ENCODE measurements at places on chromosomes 7 and 10.

GRCh38 chr10:52578871-52579405 lies 193.6 kb downstream of the MBL2 start:
- DNase-seq = no peak

- no peak for DNase-seq
Observed at GRCh38 chr7:129664029-129665012, 52.8 kb downstream of the NRF1 start.

DNA sequence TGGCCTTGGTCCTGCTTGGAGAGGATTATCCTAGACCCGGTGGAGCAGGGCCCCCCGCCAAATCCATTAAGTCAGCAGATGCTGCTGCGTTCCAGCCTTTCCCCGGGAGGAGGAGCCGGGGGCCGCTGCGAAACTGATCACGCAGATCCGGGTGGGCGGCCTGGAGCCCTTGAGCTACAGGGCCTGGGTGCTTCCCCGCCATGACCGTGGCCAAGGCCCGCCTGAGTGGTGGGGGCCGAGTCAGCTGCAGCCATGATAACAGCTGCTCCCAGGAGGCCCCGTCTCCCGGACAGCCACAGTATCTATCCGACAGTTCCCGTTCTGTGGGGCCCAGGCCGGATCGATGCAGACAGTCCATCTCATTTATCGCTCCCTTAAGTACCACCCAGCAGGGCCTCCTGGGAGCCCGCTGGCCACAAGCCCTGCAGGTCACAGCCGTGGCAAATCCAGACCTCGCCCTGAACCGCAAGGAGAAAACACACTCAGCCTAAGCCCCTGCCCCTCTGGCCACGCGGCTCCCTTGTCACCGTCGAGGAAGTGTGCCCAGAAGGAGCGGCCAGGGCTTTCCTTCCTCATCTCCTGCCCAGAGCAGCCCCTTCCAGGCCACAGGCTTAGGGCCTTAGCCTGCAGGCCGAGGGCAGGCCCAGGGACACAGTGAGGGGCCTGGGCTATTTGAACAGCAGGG lies 34.4 kb upstream of the SLC29A4 start:
- no peak for DNase-seq

- no peak for DNase-seq
Observed at GRCh38 chr7:141704741-141705140, 2.8 kb upstream of the DENND11 start.

GRCh38 chr7:73316521-73316920 lies 7.9 kb upstream of the NSUN5 start:
- no peak for DNase-seq

- DNase-seq = no peak
Observed at GRCh38 chr7:157488966-157489365, 152.2 kb downstream of the DNAJB6 start.

DNA sequence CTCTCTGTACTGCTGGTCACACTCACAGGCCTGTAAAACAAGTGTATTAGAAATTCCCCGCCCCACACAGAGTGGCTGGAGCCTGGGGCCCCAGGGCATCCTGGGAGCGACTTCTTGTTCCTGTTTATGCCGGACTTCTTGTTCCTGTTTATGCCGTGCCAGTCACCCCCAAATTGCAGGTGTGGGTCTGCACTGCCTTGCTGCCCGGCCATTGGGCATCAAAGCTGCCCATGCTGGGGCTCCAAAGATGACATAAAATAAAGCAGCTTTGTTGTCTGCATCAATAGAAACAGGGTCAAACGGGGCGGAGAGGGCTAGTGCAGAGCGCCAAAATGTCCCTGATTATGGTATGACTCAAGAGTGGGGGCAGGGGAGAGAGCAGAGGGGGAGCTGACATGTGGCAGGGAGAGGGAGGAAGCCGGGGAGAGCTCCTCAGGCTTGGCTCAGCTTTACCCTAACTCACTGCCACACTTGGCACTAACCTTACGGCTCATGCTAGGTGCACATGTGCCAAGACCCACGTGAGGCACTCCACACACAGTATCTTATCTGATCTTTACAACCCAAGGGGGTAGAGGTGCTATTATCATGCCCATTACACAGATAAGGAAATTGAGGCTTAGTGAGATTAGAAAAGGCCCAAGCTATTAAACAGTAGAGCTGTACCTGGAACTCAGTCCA lies 98.4 kb downstream of the PIP4K2A start:
- no peak for DNase-seq

DNA sequence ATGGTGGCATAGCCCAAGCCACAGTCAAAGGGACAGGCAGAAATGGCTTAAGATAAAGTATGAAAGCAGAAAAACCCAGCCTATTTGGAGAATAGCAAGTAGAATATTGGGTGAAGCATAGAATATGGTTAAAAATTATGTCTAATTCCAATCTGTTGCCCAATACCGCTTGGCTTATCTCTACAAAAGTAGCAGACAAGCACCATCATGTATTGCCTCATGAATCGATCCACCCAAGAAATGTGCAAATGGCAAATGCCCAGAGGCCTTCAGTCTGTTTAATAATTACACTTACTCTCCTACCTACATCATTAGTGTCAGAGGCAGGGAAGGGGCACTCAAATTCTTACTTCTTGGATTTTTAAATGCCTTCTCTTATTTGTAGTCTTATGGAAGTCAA lies 130.9 kb upstream of the ADAM12 start:
- no peak for DNase-seq

DNA sequence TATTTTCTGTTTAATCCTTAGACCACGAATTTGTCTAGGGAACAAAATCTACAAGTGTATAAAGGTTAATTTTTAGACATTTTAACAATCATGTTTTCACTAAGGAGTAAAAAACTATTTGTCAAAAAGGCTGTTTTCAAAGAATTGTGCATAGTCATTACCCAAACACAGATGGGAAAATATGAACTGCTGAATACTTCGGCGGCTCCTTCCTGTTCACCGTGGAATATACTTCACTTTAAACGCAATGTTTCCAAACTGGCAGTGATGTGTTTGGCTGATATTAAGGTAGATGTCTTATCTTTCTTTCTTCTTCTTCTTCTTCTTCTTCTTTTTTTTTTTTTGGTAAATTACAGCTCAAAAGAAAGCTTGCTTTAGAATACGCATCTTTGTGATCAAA lies 41.4 kb downstream of the JCAD start:
- DNase-seq = no peak

DNA sequence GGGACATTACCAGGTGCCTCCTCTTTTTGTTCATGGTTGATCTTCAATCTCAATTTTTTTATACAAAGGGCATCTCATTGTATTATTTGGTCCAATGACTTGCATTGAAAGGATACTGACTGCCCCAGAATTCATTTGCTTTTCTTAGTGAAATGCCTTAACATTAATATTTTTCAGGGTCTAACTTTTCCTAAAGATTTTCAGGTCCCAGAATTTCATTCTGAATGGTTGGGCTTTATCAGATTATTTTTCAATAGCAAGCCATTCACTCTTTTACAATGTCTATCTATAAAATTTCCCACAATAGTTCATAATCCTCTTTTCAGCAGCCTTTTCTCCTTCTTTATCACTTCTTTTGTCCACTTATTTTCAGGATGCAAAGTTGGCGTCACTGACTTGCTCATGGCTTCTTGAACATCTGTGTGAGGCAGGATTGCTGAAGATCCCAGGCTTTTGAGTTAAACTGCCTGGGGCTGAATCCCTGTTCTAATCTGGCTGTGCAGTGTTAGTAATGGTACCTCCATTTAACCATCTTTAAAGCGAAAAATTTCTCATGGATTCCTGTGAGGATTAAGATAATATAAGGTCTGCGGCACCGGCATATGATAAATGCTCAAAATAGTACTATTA lies 131.7 kb upstream of the HDAC9 start:
- no peak for DNase-seq

GRCh38 chr10:3877211-3878000 lies 92.4 kb upstream of the KLF6 start:
- DNase-seq = no peak

DNA sequence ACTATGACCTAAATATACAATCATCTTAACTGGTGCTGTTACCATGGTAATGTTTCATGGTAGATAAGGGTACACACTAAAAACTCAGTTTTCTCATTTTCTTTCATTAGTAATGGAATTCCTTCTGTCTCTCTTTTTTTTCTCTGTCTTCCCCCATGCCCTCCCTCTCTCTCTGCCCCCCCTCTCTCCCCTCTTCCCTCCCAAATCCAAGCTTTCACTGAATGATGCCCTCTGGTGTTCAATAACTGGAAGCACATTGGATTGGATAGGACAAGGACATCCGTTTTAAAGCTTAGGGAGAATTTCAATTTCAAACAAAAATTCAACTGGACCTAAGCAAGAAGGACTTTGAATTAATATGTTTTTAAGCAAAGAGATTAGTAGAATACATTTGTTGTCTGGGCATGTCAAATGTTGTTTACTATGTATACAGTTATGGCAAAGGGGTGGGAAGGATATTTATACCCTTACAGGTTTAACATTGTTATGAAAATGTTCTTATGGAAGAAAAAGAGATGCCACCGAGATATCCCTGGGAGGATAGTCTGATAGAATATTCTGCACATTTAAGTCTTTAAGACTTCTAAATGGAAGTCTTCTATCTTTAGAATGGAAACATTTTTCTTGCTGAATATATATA lies 6.1 kb downstream of the CHRM2 start:
- DNase-seq = no peak

DNA sequence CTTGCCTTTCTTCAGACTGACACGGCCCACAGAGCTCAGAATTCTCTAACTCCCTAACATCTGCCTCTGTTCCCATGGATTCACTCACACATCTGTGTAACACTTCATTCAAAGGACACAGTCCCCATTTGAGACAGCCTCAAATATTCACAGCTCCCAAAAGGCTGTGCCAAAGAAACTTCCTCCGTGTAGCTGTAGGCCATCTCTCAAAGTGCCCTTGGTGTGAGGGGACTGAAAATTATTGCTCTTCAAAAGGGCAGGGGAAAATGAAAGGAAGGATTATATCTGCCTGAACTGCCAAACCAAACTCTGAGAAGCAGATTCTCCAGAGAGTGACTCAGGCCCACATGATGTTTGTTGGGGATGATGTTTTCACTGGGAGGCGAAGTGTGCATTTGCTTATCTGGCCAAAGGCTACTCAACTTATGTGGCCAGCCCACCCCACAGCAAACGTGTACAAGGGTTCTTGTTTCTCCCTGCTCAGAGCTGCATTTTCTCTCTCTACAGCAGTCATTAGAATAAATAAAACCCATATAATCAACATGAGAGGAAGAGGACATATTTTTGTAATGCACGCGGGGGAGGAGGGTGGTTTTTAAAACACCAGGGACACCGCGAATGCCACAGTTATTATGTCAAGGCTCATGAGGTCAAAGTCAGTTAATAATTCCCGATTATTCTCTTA lies 302.4 kb upstream of the NFE2L3 start:
- no peak for DNase-seq

DNA sequence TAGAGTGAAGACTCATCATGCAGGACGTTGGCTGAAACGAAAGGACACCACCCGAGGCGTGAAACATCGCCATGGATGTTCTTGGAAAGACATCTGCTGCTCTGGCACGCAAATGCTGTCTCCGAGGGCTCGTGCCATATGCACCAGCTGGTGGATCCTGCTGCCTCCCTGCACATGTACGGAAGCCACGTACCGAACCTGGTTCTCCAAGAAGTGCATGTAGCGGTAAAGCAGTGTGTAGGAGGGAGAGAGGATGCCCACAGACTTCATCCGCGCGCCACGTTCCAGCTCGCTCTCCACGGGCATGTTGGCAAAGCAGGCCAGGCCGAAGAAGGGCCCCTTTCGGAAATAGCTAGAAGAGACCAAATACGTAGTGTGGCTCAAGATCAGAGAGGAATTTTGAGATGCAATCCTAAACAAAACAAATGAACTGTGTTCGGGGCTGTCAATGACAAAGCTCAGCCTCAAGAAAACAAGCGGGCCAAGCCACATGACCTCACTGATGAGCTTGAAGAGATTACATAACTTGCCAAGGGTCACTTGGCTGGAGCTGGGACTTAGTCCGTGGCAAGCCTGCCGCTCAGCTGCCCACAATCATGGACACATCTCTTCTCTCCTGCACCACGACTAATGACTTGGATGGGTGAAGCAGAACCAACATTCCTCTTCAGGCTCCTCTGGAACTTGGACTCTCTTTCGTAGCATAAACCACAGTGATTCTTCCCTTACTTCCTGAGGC lies 16.5 kb downstream of the DENND11 start:
- no peak for DNase-seq

DNA sequence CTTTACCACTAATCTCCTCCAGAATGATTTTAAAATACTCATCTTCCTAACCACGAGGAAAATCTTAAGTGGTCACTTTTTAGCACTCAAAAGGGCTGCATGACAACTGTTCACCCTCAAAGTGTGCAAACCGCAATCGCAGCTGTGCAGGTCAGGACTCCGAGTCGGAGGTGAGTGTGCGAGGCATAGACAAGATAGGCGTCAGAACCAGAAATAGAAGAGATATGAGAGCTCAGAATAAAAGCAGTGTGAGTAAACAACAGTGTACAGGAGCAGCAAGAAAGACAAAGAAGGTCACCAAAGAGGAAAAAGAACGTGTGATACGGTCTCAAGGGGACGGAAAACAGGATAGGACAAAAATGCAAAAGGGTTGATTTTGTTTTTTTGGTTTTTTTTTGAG lies 17.5 kb upstream of the ENO4 start:
- DNase-seq = no peak

GRCh38 chr10:104347295-104348045 lies 6.2 kb upstream of the CFAP58 start:
- DNase-seq = no peak

GRCh38 chr7:33669251-33669670 lies 236.1 kb upstream of the BMPER start:
- no peak for DNase-seq

DNA sequence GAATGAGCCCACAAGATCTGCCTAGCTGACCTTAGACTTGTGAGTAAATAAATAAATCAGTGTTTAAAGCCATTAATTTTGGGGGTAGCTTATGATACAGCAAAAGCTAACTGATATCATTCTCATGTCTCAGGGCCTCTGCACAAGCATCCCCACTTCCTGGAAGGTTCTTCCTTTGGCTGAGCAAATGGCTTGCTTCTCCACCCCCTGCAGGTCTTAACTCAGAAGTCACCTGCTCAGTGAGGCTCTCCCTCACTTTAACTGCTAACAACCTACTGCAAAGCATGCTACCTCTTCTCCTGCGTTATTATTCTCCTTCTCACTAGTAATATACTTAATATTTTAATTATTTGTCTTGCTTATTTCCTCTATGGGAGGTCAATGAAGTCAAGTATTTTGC lies 167.3 kb downstream of the TPK1 start:
- no peak for DNase-seq

DNA sequence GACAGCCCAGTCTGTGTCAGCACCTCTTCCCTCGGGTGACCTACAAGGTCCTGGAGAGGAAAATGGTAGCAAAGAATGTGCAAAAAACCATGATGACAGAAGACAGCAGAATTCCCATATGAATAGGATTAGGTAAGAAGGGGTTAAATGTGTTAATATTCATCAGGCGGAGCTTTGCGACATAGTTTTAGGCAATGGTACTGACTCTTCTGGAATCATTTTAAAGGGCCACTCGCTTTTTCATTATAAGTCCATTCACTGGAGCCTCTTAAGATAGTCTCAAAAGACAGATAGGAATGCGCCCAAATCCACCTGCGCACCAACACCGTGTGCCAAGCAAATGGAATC lies 38.2 kb downstream of the DLG5 start:
- DNase-seq = no peak

GRCh38 chr10:131998845-131999681 lies 17.3 kb upstream of the BNIP3 start:
- DNase-seq = no peak

- no peak for DNase-seq
Observed at GRCh38 chr7:155962968-155963300, 150.7 kb upstream of the SHH start.

- DNase-seq = no peak
Observed at GRCh38 chr7:100719523-100720278, 567 bp upstream of the EPO start.

- no peak for DNase-seq
Observed at GRCh38 chr10:14089556-14090292, 241.0 kb downstream of the FRMD4A start.

GRCh38 chr7:20132585-20132984 lies 84.6 kb downstream of the MACC1 start:
- no peak for DNase-seq

Measured in stimulated activated CD8-positive, alpha-beta memory T cell treated with anti-CD3 and anti-CD28 coated beads, Interleukin-15, amount 100 ng/mL, for 48 hours (primary cell).